ENCODE measurements at places on chromosomes 5 and 9.
A peak's percentile ranks its signal among the peaks of the same experiment; 100 is the strongest.

DNA sequence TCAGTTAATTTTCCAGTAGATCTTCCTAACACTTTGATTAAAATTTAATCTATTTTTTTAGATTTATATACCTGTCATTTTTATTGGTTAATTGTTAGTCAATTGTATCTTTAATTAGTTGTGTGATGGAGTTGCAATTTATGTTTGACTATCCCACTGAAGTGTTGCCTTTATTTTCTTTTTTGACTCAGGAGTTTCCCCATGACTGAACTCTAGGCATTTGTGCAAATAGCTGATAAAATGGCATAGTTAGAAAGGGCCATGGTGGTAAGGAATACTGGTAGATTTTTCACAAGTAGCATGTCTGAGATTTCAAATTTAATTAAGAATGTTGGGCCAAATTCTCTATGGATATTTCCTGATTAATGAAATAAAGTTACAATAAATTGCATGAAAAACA, 273.1 kb upstream of the DAB2 start:
- DNase-seq, result no peak

DNA sequence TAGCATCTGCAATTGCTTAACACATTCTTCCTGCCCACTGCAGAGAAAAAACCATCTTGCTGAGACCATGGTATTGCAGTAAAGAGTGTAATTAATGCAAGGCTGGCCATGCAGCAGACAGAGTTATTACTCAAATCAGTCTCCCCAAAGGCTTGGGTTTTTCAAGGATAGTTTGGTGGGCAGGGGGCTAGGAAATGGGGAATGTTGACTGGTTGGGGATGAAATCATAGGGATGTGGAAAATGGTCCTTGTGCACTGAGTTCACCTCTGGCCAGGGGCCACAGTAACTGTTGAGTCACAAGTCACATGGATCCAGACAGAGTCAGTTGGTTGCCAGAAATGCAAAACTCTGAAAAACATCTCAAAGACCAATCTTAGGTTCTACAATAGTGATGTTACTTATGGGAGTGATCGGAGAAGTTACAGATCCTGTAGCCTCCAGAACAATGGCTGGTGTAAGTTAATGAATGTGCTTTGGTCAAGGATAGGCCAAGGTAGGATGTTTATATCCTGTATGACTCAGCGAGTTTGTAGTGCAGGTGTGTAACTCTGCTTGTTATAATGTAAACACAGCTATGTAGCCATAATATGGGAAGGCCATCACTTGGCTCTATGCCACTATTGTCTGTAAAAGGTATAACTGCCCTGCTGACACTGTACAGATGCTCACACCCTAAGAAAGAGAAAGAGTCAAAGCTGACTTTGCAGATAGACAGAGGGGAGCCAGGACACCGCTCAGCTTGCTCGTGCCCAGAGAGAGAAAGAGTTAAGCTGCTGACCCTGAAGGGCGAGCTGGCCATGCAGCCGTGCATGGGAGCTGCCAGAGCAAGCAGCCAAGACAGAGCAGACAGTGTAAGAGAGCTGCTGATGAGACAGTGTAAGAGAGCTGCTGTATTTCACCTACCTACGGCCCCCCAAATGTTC, 27.2 kb downstream of the C9orf152 start:
- no peak for DNase-seq

DNA sequence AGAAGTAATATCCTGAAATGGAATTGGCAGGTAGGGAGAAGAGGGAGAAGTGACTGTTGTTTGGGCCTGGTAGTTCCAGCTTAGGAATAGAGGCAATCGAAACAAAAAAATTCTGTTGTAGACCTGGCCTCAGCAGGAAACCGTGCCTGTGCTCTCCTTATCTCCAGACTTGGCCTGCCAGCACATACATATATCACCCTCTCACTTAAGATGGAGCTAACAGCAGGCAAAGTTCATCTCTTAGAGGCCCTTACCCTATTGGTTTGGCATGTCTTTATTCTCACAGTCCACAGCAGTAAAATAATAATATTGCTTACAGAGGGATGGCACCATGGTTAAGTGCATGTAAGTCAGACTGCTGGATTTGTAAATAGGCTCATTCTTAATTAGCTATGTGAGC, 19.6 kb upstream of the TNC start:
- DNase-seq, result no peak

DNA sequence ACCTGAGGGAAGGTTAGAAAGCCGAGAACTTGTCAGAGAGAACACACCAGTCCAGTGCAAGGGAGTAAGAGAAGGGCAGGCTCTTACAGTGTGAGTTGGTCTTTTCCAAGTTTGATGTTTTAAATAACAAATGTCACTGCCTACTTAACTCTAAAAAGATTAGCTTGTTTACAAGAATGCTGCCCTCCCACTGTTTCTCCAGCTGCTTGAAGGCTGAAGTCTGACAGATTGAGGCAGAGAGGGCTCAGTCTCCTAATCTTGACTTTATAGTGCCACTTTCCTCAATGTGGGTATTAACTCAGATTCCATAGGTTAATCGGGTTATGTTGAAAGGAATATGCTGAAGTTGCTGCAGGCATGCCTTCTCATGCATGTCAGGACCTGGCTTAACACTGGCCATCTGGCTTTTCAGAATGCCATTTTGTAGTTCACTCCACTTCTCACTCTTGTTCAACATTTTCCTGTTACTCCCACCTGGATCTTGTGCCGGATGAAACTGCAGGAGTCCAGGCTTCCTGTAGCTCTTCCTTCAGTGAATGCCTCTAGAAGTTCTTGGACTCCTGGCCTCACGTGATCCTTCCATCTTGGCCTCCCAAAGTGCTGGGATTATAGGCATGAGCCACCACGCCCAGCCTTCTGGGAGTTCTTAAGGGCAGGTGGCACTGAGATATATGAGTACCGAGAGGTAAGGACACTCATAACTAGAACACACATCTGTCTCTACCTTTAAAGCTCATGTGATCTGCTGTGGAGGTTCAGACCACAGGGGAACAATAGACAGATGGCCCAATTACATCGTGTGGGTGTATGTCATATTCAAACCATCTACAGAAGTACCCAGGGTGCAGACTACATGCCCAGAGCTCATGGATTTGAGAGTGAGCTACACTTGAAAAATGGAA, 249.7 kb downstream of the ARHGAP26 start:
- DNase-seq, result no peak

- DNase-seq, result no peak
Observed at GRCh38 chr9:79428422-79428821, 143.3 kb upstream of the TLE4 start.

GRCh38 chr5:146240951-146241350, 37.5 kb downstream of the RBM27 start:
- no peak for DNase-seq

GRCh38 chr9:129078691-129079503, 2.0 kb upstream of the DOLPP1 start:
- no peak for DNase-seq

GRCh38 chr5:173283318-173284288, 44.6 kb downstream of the STC2 start:
- DNase-seq, result no peak

DNA sequence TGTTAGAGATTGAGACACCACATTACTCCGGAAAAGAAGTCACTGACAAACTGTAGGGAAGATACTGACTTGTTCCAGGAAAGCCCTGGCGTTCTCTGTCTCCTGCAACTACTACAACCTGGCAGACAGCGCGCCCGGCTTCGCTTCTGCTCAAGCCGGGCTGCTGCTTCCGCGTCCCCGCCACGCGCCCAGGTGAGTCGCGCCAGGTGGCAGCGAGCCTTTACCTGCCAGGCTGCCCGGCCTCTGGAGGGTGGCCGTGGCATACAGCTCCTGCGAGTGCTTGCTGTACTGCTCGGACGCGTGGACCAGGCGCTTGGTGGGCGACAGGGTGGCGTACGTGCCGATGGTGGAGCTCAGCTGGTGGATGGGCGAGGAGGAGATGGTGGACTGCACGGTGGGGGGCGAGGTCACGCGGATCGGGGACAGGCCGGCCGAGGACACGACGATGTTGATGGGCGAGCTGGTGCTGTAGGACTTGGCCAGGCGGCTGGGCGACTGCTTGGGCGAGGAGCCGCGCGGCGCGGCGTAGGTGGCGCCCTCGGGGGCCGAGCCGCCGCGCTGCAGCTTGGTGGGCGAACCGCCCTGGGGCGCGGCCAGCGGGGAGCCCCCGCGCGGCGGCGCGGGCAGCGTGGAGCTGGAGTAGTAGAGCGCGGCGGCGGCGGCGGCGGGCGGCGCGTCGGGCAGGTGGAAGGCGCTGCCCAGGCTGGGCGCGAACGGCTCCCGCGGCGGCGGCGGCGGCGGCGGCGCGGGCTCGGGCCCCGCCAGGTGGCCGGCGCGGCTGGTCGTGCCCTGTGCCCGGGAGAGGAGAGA, 519.6 kb downstream of the CTNND2 start:
- DNase-seq, result peak; percentile 56

DNA sequence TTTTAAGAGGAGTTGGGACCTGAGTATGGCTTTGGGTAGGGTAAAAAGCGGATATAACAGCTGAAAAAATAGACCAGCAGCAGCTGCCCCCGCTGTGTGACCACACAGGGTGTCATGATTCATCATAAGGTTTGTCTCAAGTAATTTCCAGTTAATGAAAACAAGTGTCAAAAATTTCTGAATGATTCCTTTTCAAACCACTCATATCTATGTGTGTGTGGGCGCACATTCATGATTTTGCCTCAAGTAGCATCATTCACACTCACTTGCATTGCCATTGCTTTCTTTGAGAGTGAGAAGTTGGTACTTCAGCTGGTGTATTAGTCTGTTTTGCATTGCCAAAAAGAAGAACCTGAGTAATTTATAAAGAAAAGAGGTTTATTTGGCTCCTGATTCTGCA, 12.1 kb upstream of the TNFAIP8 start:
- DNase-seq, result no peak

DNA sequence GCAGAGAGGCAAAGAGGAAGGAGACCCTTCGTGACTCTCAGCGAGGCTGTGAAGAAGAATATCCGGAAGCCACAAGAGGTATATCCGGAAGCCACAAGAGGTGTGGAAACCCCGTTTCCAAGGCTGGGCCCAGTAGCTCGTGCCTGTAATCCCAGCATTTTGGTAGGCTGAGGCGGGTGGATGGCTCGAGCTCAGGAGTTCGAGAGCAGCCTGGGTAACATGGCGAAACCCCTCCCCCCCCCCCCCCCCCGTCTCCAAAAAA, 612 bp upstream of the BBLN start:
- no peak for DNase-seq

GRCh38 chr5:36820900-36821299, 55.7 kb upstream of the NIPBL start:
- DNase-seq, result no peak

- no peak for DNase-seq
Observed at GRCh38 chr9:79684059-79684458, 112.3 kb downstream of the TLE4 start.

DNA sequence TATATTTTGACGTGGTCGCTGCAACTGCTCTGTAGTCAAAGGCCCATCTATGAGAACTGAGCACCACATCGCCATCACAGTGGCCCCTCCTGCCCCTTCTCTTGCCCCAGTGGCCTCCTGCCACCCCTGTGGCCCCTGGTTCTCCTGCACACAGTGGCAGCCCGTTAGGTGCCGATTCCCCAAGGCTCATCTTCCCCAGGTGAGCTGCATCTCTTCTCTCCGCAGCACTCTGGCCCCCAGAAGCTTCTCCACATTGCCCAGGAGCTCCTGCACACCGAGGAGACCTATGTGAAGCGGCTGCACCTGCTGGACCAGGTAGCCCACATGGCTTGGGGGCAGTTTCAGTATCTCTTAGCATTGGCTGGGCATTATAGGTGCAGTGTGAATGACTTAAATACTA, 55.4 kb downstream of the FGD3 start:
- DNase-seq, result no peak

- DNase-seq, result no peak
Observed at GRCh38 chr9:129232839-129233591, 55.0 kb upstream of the IER5L start.

GRCh38 chr9:18396102-18396728, 77.7 kb upstream of the ADAMTSL1 start:
- DNase-seq, result no peak

- no peak for DNase-seq
Observed at GRCh38 chr5:1651971-1652872, 128.5 kb upstream of the LPCAT1 start.
